Fibroblast of skin of left biceps (primary cell): ENCODE measurements at places on chromosomes 4 and X.

DNA sequence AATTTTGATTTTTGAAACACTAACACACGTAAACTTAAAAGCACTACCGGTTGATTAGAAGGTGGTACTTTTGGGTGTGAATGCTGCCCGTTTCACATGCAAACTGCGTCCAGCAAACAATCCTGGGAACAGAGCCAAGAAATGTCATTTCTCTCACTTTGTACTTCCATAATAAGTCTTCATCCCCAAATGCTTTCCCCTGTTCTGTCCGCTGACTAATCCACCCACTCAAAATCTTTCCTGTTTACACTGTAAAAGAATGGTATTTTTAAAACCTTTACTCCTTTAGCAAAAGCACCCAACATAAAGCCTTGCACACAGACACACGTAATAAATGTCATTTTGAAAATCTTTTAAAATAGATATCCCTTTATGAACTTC is 39.1 kb upstream of the PDLIM5 start:
- DNase-seq = no peak

- no peak for DNase-seq
Measured at GRCh38 chr4:53346920-53347852, 18.7 kb downstream of the SCFD2 start.

GRCh38 chr4:108833046-108833445 is 70.2 kb upstream of the ETNPPL start:
- no peak for DNase-seq

GRCh38 chr4:184061582-184061981 is 156.1 kb downstream of the ENPP6 start:
- no peak for DNase-seq

GRCh38 chrX:30468471-30468870 is 109.1 kb downstream of the TASL start:
- DNase-seq = no peak

GRCh38 chr4:152724494-152724893 is 44.7 kb upstream of the TMEM154 start:
- DNase-seq = no peak

GRCh38 chr4:177718514-177718913 is 276.3 kb upstream of the AGA start:
- no peak for DNase-seq

GRCh38 chr4:26034849-26035248 is 120.8 kb downstream of the SMIM20 start:
- no peak for DNase-seq

- DNase-seq = no peak
Measured at GRCh38 chrX:8043121-8043520, 115.9 kb upstream of the PNPLA4 start.

DNA sequence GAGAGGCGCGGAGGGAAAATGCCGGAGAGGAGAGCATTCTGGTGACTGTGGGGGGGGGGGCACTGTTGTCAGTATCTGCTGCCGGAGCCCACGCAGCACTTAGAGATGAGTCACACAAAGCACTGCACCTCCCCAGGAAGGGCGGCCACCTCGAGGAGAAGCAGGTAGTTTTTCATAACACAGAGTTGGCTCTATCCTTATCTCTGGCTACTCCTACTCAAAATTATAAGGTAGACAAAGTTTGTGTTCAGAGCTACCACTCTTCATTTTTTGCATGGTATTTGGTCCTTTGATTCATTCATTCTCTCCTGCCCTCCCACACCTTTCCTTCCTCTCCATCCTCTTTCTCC is 76.2 kb upstream of the SCOC start:
- no peak for DNase-seq

DNA sequence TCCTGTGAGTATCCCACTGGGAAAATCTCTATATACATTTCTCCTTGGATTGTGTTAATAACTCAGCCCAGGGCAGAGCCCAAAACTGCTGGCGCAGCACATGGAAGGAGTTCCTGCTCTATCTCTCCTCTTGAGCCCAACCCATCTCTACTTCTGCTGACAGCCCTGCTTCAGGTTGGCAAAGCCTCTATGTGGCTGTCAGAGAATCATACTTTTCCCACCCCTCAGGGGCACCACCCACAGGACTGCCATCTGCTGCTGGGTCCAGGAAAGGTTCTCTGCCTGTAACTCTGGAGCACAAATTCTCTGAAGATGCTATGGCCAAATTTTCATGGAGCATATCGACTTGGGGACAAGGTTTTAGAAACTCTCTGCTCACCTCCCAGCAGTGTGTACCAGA is 278.5 kb upstream of the EMCN start:
- no peak for DNase-seq

DNA sequence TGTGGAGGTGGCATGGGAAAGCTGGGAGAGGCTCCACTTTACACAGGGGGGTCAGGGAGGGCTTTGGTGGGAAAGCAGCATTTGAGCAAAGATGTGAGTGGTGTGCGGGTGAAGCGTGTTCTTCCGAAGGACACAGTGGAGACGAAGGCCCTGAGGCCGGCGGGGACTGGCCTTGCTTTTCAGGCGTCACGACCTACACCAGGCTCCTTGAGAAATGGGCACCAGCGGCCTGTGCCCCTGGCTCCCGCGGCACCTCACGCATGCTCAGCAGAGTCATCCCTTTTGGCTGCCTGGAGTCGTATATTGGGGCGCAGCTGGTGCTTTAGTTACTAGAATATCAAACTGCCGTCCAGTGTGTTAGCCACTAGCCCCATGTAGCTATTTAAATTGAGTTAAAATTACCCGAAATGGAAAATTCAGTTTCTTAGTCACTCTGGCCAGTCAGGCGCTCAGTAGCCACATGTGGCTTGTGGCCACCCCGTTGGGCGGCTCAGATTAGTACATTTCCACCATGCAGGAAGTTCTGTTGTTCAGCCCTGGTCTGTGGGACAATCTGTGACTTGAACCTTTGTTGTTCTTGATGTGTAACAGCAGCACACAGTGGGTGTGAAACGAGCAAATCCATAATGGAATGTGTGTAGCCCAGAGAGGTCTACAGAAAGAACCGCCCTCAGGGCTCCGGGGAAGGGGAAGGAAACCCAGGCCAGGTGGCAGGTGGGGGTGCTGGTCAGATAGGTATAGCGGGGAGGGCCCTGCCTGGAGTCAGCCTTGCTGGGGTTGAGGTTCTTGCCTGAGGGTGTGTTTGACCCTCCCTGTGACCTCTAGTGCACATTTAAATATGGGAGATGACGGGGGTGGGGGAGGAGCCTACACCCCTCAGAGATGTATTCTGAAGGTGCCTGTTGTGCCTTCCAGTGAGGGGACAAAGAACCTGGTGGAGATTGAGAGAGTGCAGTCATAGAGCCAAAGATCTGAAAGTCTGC is 30.4 kb downstream of the TBC1D14 start:
- no peak for DNase-seq

GRCh38 chr4:24704149-24704548 is 91.2 kb upstream of the SOD3 start:
- no peak for DNase-seq

DNA sequence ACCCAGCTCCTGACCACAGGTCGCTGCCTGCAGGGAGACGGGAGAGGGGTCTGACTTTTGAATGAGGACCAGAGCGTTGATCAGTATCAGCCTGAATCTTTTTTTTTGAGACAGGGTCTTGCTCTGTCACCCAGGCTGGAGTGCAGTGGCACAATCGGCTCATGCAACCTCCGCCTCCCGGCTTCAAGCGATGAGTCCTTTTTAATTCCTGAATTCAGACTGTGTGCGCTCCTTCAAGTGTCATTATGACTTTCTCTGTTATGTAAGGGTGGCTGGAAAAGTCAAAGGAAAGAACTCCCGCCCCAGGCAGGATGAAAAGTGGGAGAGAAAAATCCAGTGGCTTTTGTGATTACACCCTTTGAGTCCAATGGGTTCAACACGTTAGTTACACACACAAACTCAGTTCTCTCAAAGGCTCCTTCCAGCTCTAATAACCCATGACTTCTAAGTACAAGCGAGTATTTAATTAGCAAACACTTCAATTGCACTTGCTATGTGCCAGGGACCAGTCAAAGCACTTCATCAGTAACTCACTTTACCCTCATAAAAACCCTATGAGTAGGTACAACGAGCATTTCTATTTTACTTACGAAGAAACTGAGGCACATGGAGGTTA is 44.4 kb downstream of the PDHA1 start:
- no peak for DNase-seq

DNA sequence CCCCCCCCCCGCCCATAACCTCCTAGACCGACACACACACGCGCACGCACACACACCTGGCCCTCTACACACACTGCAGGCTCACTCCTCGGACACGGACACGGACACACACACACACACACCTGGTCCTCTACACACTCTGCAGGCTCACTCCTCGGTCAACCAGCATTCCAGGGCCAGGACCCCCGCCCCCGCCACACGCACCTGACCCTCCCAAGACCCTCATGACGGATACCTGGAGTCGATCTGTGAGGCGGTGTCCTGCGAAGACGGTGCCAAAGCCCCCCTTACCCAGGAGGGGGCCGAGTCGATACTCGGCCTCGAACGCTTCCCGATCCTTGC is 552 bp downstream of the PIM2 start:
- DNase-seq = no peak

DNA sequence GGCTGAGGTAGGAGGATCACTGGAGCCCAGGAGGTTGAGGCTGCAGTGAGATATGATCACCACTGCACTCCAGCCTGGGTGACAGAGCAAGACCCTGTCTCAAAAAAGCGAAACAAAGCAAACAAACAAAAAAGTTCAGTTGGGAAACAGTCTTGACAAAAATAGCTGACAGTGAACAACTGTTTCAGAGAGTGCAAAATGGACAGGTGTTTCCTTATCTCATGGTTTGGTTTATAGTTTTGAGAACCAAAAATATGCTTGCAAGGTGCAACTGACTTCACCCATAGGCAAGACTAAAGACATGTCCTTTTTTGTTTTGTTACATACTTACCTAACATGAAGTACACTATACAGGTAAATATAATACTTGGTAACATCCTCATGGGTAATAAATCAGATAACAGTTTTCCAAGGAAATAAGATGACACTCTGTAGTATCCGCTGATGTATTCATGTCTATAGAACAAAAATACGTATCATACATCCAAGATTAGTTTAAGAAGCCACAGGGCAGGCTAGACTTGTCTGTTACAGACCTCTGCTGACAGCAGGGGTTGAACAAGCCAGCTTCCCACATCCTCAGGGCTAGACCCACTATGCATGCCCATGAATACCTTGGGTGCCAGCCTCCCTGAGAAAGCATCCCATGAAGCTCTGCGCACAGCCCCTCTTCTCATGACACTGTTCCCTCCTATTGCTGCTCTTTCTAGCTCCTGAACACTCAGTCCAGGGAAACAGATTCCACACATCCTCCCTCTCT is 59.3 kb downstream of the ABCG2 start:
- no peak for DNase-seq

DNA sequence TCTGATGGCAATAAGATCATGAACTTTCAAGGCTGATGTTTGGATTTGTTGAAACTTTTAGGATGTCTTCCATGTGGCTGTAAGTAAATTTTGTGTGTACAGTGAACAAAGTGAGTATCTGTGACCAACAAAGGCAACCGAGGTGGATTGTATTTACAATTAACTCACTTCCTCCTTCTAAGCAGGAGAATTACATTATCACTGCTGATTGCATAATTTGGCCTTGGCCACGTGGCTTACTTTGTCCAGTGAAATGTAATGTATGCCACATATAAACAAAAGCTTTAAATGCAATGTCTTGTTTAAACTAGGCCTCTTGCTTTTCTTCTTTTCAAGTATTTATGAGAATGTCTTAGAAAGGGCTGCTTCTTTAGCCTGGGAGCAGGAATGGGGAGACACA is 66.3 kb upstream of the MAD2L1 start:
- no peak for DNase-seq

DNA sequence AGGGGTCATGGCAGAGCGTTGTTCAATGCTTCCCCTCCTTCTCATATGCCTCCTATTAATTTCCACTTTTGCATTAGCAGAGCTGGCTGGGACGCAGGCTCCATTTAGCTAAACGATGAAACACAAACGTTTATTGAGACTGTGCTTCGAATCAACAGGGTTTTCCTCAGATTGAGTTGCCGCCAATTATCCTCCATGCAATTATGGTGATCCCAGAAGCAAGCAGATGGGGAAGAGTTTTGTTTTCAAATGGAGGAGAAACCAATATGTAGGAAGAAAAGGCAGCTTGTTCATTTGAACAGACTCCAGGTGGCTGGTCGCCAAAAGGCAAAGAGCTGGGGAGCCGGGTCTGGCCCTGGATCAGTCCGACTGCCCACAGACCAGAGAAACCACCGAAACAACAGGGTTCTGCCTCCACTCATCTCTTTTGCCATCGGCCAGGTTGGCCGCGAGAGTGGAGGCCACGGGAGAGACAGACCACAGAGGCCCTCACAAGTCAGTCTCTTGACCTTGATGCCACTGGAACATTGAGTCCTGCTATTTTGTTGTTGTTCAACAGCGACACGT is 184.8 kb downstream of the GBA3 start:
- DNase-seq = no peak

DNA sequence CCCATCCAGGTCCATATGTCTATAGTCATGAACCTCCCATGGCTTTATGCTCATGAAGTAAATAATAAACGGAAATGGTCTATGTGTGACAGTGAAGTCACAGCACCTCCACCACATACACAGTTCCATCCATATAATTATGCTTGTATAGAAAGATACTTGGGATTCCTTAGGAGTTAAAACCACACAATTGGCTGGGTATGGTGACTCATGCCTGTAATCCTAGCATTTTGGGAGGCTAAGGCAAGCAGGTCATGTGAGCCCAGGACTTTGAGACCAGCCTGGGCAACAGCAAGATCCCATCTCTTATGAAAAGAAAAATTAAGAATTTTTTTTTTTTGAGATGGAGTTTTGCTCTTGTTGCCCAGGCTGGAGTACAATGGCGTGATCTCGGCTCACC is 55.6 kb upstream of the RBM47 start:
- DNase-seq = peak; percentile 40

DNA sequence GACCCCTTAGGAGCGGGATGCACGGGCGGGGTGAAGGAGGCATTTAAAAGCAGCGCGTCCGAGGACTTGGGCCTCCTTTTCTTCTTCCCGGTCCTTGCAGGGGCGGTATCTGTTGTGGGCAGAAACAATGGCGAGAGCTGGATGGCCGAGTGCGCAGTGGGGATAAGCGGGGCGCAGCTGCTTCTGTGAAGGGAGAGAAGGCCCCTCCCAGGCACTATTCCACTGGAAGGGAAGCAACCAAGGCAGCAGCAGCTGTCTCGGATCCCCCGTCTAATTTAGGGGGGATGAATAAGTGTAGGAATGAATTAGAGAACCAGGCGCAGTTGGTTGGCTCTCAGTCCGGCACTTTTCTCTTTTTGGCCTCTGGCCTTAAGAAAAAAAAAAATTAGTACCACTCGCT is 995 bp downstream of the SMARCA5 start:
- no peak for DNase-seq
